Tongue (tissue), 3 donors: ENCODE measurements at places on chromosomes 3 and 15.

DNA sequence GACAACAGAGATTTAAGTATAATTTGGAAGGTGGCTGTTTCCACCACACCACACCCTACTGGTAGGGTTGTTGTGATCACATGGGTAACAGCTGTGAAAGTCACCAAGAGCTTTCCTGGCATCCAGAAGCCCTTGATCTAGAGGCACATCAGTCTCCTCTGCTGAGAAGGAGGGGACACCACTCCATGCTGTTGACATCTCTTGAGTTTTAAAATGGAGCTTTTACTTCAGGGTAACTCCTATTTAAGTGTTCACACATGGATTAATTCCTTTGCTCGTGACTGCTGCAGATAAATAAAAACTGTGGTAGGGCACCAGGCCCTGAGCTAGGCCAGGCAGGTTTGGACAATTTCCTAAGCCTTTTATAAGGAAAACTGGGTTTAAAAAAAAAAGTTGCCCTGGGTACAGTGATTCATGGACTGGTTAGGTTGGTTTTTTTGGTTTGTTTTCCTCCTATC is 7.5 kb downstream of the EXOSC7 start:
- DNase-seq = peak; percentile 62

DNA sequence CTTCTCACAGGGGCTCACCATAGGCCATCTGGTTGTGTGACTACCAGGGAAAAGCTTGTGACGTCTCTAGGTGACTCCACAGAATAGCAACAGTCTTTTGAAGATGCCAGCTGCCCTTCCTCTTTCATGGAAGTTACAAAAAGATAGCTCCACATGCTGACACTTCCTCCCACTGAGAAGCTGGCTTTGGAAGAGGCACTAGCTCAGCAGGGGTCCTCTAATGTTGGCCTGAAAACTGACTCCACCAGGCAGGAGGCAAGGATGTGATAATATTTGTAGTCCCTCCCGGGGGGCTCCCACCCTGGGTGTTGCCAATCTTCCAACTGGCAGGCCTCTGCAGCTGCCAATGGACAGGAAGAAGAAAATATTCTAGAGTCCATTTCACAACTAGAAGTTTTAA is 343.5 kb downstream of the NEK10 start:
- peak; percentile 11 for DNase-seq

- DNase-seq = no peak
Observed at GRCh38 chr3:95511828-95512227, 1302.6 kb upstream of the EPHA6 start.

DNA sequence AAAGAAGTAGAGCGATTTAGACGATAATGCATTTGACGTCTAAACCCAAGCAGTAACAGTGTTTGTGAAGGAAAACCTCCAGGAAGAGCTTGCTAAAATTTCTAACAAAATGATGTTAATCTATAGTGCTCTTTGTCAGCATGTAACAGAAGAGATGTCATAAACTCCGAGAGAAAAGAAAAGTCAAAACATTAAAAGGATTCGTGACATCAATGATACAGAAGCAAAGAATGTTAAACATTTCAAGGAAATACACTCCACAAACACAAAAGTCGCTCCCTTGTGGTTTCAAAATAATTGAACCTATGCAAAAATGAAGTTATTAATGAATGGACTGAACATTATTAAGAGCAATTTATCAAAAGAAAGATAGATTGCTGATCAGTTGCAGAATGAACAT is 27.9 kb downstream of the AADAC start:
- no peak for DNase-seq

DNA sequence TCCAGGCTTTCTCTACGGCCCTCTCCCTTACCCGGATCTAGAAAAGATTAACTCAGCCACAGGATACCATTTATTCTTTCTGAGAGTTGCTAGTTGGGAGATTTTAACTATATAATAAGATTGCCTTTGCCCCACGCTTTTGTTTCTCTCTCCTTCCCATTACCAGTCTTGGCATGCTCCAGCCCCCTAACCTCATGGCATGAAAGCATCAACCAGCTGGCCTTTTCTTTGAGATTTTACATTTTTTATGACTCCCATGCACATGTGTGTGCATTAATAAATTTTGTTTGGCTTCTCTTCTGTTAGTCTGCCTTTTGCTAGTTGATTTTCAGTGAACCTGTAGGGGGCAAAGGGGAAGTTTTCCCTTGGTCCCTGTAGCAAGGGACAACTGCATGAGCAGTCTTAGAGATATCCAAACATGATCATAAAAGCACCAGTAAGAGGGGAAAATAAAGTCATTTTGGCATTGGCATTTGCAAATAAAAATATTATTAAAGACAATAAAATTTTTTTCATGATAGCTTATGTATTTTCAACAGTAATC is 73.6 kb downstream of the OXSM start:
- DNase-seq = no peak

- DNase-seq = no peak
Observed at GRCh38 chr3:150264561-150265279, 143.4 kb upstream of the TSC22D2 start.
